Heart left ventricle (tissue), 16 donors: ENCODE measurements at places on chromosomes 2 and 18. TPM values are rescaled to one million over a fixed set of nuclear protein-coding genes. Genes with fewer than 3 reads are reported as not detected.

DNA sequence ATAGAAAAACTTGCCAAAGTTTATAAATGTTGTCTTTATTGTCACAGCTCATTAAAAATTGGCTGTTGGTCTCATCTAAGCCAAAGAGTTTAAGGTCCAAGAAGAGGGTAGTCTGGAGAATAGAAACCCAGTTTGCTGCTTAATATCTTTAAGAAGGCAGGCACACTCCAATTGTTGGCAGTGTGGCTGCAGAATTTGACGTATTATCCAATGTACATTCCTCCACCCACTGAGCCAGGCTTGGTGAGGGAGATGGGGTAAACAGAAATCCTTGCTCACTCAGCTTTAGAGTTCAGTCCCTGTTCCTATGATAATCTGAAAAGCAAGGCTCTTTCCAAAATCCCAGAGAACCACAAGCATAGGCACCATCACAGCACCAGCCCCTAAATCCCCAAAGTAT, 10.7 kb upstream of the ADD2 start:
- no peak for DNase-seq
- H3K27ac ChIP-seq: no peak overlapping the region
- H3K4me1 ChIP-seq: no peaks in the 10 kb centered on the region
- peaks cover 3% of the 10 kb centered on the region for H3K27me3 ChIP-seq
- H3K36me3 ChIP-seq: no peaks in the 10 kb centered on the region

DNA sequence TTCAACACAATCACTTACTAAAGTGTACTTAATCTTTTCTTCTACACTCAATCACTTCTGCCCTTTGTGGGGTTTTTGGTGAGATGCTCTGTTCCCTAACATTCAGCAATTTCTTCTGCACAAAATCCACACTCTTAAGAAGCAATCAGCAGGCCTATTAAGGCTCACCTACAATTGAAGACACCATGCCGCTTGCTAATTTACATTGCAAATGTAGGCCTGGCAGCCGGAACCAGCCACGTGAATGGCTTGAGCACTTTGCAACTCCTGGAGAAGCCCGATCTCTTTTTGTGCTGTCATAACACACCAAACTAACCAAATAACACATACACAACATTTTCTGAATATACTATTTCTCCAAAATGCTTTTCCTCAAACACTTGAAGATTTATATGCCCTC, 66.3 kb downstream of the NYAP2 start:
- no peak overlapping the region for H3K27ac ChIP-seq
- H3K4me1 ChIP-seq: no peaks in the 10 kb centered on the region
- DNase-seq: no peak
- H3K27me3 ChIP-seq: no peaks in the 10 kb centered on the region
- H3K4me3 ChIP-seq: no peak overlapping the region

- peaks cover 17% of the 10 kb centered on the region for H3K4me1 ChIP-seq
- no peaks in the 10 kb centered on the region for H3K36me3 ChIP-seq
- H3K27ac ChIP-seq: peak overlapping the region; percentile 87
- no peak for DNase-seq
- no peaks in the 10 kb centered on the region for H3K27me3 ChIP-seq
- H3K4me3 ChIP-seq: no peak overlapping the region
Measured at GRCh38 chr2:240260664-240261063, 120.2 kb upstream of the OTOS start.

- H3K27me3 ChIP-seq: no peaks in the 10 kb centered on the region
- H3K27ac ChIP-seq: no peak overlapping the region
- DNase-seq: no peak
- H3K36me3 ChIP-seq: no peaks in the 10 kb centered on the region
Measured at GRCh38 chr18:54762386-54762785, 65.9 kb upstream of the RAB27B start.

DNA sequence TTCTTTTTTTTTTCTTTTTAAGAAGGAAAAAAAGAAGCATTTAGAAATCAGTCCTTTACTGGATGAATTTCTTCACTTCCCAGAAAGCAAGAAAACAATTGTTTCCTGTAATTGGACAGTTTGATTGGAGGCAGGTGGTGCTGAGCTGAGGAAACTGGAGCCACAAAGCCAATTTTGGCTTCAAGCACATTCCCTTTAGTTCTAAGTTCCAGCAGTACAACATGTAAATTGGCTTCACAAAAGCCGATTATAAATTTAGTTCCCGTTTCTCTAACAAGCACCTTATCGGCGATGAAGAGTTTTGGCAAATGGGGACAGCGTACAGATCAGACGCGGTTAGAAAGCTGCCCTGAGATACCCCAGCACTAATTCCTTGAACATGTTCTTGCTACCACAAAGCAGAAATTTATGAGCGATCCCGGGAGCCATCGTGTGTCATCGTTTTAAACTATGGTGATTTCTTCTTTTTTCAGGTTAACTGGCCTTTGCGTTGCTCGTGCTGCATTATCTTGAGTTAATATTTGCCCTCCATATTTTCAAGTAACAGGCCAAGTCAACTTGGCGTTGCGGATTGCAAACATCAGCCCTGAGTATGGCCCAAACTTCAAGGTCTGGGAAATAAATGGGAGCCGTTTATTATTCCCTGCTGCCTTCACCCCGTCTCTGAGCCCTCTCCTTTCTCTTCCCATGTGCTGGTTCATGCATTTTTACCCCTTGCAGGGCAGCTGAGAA, 190.4 kb upstream of the ID2 start:
- no peak overlapping the region for H3K4me3 ChIP-seq
- peaks cover 79% of the 10 kb centered on the region for H3K4me1 ChIP-seq
- no peaks in the 10 kb centered on the region for H3K27me3 ChIP-seq
- H3K27ac ChIP-seq: peak overlapping the region; percentile 47
- DNase-seq: no peak

- no peaks in the 10 kb centered on the region for H3K27me3 ChIP-seq
- peak overlapping the region; percentile 44 for H3K27ac ChIP-seq
- no peak for DNase-seq
- H3K36me3 ChIP-seq: no peaks in the 10 kb centered on the region
- no peak overlapping the region for H3K4me3 ChIP-seq
Measured at GRCh38 chr2:99700482-99701398, 210.9 kb upstream of the REV1 start.

The ITGA4 gene
- 0.90 TPM for total RNA-seq

The MOB4 gene
- total RNA-seq: 28.2 TPM

The GEN1 gene
- total RNA-seq: 8.8 TPM

GRCh38 chr2:197846777-197847176, 42.4 kb downstream of the PLCL1 start:
- no peak for DNase-seq
- no peaks in the 10 kb centered on the region for H3K27me3 ChIP-seq
- H3K4me3 ChIP-seq: no peak overlapping the region

The CNOT11 gene
- total RNA-seq: 36.7 TPM

GRCh38 chr2:8125741-8126711, 555.8 kb upstream of the ID2 start:
- H3K4me1 ChIP-seq: peaks cover 5% of the 10 kb centered on the region
- H3K27me3 ChIP-seq: no peaks in the 10 kb centered on the region
- DNase-seq: no peak
